Naive thymus-derived CD4-positive, alpha-beta T cell (primary cell): ENCODE measurements at places on chromosomes 13 and 19. TPM values are rescaled to one million over a fixed set of nuclear protein-coding genes. Genes with fewer than 3 reads are reported as not detected.

- peaks cover 24% of the 10 kb centered on the region for H3K4me1 ChIP-seq
- peaks cover 23% of the 10 kb centered on the region for H3K36me3 ChIP-seq
- H3K4me3 ChIP-seq: no peak overlapping the region
- no peak for DNase-seq
- H3K27me3 ChIP-seq: no peaks in the 10 kb centered on the region
Measured at GRCh38 chr19:45421947-45422498, 1.7 kb downstream of the ERCC1 start.

DNA sequence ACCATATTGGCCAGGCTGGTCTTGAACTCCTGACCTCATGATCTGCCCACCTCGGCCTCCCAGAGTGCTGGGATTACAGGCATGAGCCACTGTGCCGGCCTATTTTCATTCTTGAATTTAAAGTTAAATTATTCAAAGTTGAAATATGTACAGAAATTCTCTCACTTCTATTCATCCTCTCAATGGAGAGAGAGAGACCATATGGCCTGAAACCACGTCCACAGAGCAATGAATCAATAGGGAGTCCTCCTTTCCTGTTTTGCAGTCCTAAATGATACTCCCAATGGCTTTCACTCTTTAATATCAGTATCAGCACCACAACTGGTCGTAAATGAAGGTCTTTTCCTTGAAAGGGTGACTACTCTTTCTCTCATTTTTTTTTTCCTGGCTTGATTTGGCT, 30.5 kb upstream of the KCTD4 start:
- no peaks in the 10 kb centered on the region for H3K36me3 ChIP-seq
- no peaks in the 10 kb centered on the region for H3K4me1 ChIP-seq
- H3K27me3 ChIP-seq: no peaks in the 10 kb centered on the region
- H3K4me3 ChIP-seq: no peak overlapping the region
- no peak overlapping the region for H3K27ac ChIP-seq

- DNase-seq: no peak
- H3K27ac ChIP-seq: no peak overlapping the region
- H3K36me3 ChIP-seq: no peaks in the 10 kb centered on the region
- no peak overlapping the region for H3K4me3 ChIP-seq
- no peaks in the 10 kb centered on the region for H3K4me1 ChIP-seq
Measured at GRCh38 chr13:73365681-73366080, 306.9 kb downstream of the KLF5 start.

GRIK5 gene
- total RNA-seq: 3.5 and 4.4 TPM in 2 replicates

LRRC25 gene
- total RNA-seq: 1.2 TPM

ZNF492 gene
- 0.17 and 0.18 TPM in 2 replicates for total RNA-seq

ZNF563 gene
- total RNA-seq: 6.1 TPM
